CD4-positive, alpha-beta T cell treated with Interleukin-17A for 4 hours (primary cell): ENCODE measurements at places on chromosomes 16 and 17.

GRCh38 chr17:18324140-18325050 lies 9.3 kb downstream of the SMCR8 start:
- DNase-seq = no peak

GRCh38 chr16:85194307-85195270 lies 82.3 kb upstream of the CIBAR2 start:
- DNase-seq = no peak

- DNase-seq = no peak
Measured at GRCh38 chr17:75270966-75271232, at the start of gene MIF4GD. TSS of gene MIF4GD (minus strand) at chr17:75271231. CDS start at chr17:75270195, 1,036 bp downstream.

DNA sequence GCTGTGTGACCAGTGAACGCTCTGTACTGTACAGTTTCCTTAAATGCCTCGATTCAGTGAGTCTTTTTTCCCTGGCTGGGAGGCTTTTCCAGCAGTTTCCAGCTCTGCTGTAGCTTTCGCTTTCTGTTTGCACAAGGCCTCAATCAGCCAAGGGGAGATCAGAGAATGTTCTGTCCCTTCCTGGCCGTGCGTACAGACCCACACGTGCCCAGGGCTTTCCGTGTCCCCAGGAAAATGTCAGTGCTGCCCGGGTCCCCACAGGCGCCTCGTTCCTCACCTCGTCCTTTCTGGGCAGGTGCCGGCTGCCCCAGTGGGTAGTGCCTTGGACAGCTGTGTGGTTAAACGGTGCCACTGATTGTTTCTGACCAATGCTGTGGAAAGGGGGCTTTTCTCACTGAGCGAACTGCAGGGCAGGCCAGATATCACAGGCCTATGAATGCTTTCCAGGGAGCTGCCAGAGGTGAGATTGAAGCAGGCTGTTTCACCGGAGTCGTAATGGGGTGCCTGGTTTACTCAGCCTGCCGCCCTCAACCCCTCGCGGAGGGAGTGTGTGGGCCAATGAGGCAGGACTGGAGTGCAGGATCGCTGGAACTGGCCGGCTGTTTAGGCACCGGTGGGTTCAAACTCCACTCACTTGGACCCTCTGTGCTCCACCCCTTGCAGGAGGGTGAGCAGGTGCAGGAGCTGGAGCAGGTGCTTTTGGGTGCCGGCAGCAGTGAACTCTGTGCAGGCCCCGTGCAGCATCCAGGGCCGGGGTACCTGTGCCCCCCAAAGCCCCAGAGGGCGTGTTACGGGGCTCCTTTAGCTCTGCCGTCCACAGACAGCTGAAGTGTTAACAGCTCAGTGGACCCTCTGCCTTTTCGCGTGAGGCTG lies 44.4 kb downstream of the ZNF778 start:
- DNase-seq = no peak

GRCh38 chr17:43846221-43846712 lies 709 bp upstream of the CD300LG start:
- peak; percentile 81 for DNase-seq

- DNase-seq = no peak
Measured at GRCh38 chr17:81128774-81129173, 36.5 kb upstream of the PVALEF start.

- no peak for DNase-seq
Measured at GRCh38 chr16:1592446-1592845, 19.4 kb downstream of the IFT140 start.

DNA sequence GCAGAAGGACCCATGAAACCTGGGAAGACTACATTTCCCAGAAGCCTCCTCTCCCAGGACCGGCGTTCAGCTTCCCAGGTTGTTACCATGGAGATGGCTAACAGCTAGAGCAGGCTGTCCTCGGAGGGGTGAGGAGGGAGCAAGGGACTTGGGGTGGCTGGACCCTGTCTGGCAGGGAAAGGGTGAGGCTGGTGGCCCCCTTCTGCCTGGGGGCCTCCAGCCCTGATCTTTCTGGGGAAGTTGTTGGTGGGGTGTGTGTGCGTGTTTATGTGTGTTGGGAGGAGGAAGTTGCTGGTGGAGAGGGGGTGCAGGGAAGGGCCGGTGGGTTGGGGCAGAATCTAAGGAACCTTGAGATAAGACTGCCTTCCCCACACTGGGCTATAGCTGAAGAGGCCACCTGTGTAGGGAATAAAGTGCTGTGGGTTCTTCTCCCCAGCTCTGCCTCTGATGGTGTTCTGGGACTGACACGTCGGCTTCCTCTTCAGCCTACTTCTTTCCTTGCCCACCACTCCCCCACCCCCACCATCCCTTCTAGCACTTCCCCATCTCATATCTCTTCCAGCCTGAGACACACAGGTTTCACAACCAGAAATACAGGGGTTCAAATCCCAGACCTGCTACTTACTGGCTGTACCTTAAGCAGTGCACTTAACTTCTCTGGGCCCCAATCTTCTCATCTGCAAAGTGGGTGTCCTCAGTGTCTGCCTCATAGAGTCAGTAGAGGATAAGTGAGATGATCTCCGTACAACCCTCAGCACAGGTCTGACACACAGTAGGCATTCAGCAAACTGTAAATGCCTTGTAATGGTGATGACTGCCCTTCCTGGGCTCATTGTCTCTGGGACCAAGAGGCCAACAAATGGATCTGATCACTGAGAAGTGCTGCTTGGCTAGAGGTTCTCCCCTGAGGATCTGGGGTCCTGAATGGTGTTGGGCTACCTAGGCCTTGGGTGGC lies at the start of gene DRC7:
DRC7 (plus strand) TSS at position 82 of the 955 bp plus-strand sequence. CDS start 3,144 bp downstream, outside the sequence.
- peak; percentile 15 for DNase-seq

GRCh38 chr17:32558326-32558955 lies 71.6 kb downstream of the CDK5R1 start:
- DNase-seq = no peak

DNA sequence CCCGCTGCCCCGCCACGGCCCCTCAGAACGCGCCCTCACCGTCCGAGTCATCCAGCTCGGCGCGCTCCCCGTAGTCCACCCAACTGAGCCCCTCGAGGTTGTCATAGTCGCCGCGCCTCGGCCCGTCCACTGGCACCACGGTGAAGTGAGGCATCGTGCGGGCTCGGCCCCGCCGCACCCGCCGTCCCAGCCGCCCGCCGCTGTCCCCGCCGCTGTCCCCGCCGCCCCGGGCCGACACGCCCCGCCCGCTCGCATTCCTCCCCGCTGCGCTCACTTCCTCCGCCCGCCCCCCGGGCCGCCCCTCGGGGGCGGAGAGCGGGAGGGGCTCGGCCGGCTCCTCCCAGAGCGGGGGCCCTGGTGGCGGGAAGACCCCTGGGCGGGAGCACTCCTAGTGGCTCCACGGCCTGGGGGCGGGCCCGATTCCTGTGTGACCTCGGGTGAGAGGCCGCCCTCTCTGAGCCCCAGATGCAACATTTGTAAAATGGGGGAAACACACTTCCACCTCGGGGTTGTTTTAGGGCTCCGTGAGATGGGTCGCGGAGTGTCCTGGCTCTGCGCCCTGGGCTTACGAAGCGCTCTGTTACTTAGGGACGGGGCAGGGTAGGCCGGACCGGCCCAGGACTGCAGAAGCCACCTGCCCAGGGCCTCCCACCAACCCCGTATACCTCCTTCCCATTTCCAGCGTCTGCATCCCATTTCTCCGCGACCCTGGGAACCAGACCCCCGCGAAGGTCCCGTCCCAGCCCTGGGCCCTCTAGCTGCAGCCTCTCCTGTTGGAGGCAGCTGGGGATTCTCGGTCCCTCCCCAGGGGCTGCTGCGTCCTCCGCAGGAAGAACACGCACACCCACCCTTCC lies at the start of gene SLC12A4:
SLC12A4 (minus strand) TSS at position 238 of the 854 bp plus-strand sequence; CDS start at position 154, 84 bp downstream.
- peak; percentile 88 for DNase-seq

DNA sequence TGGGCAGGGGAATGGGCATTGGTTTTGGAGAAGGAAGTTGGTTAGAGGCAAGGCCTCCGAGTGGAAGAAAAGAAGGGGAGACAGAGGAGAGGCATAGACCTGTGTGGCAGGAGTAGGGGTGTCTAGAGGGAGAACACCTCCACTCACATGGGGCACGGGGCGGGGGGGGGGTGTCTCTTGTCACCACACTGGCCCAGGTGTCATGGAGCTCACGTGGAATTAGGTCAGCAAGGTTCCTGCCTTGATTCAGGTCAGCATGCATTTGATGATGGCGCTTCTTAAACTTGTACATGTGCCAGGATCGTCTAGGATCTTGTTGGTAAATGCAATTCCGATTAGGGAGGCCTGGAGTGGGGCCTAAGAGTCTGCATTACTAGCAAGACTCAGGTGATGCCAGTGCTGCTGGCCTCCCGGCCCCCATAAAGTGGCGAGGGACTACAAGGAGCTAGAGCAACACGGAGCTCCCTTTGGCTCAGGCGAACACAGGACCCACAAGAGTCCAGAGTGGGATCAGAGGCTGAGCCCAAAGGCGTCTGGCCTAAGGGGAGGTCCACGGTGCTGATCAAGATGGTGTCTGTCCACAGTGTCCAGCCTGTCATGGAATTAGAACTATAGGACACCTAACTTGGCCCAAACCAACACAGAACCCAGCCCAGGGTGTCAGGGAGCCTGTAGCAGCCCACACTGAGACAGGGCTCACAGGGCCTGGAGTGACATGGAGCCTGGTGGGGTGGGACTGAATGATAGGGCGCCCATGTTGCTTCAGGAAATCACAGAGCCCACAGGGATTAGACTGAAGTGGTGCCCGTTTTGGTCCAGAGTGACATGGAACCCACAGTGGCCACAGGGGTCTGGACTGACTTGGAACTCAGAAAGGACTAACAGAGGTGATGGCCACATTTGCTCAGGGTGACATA lies 16.7 kb downstream of the EPOP start:
- no peak for DNase-seq

GRCh38 chr16:8137606-8138005 lies 452.7 kb downstream of the TMEM114 start:
- no peak for DNase-seq

DNA sequence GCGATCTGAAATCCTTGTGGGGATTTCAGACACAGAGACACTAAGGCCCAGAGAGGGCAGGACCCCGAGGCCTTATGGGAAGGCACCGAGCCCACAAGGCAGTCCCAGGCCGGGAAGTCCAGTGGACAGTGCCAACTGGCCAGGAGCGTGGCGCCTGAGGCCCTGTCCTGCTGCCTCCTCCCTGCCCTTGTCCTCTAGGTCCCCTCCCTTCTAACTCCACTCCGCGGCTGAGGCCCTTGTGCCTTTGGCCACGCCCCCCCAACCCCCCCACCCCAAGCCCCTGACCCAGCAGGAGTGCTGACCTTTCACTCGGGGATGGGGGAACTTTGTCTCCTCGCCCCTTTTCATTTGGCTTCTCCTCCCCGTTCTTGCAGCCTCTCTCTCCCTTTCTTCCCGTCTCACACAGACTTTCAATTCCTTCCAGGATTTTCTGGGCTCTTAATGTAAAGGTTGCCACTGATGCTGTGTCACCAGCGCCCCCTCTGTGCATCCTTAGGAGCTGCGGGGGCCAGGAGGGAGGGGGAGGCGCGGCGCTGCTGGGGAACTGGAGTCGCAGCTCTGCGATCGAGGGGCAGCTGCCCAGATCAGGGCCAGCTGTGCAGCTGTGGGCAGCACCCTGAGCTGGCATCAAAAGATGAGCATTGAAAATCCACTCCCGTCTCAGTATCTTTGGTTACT lies 29.1 kb downstream of the CRHR1 start:
- DNase-seq = no peak

GRCh38 chr16:85286066-85286831 lies 174.0 kb upstream of the CIBAR2 start:
- DNase-seq = no peak

- DNase-seq = no peak
Measured at GRCh38 chr16:51763072-51763661, 612.1 kb upstream of the SALL1 start.

- DNase-seq = no peak
Measured at GRCh38 chr16:26672206-26672605, 394.5 kb upstream of the C16orf82 start.

- DNase-seq = no peak
Measured at GRCh38 chr17:58334256-58334655, 5.7 kb upstream of the TSPOAP1 start.

- no peak for DNase-seq
Measured at GRCh38 chr16:80962879-80963278, 43.8 kb downstream of the CMC2 start.

- no peak for DNase-seq
Measured at GRCh38 chr16:88792078-88792550, 7.1 kb upstream of the PIEZO1 start.

GRCh38 chr16:50696575-50697420 lies 3.4 kb downstream of the NOD2 start:
- peak; percentile 68 for DNase-seq

GRCh38 chr17:47660064-47660492 lies 10.4 kb downstream of the KPNB1 start:
- DNase-seq = no peak

- DNase-seq = no peak
Measured at GRCh38 chr17:58085039-58085715, 2.0 kb downstream of the DYNLL2 start.

GRCh38 chr17:78237401-78238012 lies 6.1 kb downstream of the TMEM235 start:
- no peak for DNase-seq

DNA sequence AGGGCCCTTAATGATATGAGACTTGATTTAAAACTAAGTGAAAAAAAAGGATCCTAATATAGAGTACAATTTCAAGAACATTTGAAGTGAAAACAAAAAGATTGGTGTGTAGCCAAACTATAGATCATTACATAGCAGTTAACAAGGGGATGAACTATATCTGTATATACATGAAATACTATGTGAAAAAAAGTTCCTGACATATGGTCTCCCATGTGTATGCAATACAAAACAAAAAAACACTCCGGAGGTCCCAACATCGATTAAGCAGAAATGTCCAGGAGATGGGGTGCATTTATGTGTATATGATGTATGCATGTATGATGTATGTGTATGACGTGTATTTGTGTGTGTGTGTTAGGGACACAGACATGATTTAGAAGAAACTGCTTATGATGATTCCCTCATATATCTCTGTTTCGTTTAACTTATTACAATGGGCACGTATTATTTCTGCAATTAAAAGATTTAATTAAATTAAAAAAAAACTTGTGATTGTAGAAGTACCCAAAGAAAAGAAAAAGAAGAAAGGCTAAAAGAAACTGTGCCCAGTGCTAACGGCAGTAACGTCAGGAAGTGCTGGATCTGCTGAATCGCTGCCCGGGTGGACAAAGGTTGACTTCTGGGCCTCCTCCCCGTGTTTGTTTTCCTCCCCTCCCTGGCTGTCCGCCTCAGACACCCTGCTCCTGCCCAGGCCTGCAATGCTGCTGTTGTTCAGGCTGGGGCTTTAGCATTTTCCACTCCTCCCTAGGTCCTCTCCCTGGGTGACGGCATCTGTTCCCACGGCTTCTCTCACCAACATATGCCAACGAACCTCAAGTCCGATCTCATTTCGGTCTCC lies 36.9 kb downstream of the TBX4 start:
- no peak for DNase-seq

DNA sequence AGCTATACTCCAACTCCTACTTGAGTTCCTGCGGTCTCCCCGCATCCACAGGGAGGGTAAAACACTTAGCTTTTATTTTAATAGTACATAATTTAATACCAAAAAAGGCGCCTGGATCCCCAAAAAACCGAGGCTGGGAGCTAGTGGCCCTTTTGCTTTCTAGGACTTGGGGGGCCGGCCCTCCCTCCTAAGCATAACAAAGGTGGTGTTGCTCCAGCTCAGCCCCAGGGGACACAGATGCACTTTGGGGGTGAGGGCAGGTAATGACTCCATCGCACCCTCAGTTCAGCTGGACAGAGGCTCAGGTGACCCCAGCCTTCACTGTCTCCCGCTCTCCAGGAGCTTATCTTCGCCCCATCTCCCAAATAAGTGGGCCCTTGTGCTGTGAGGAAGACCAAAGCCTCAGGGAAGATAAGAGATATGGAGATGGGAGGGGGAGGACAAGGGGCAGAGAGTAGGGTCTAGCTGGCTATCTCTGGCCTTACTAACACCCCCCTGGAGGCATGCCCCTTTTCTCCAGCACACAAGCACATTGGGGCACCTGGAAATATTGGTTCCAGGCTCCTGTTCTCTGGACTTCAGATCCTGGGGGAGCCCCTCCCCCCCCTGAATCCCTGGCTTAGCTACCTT lies 2.8 kb upstream of the NHERF1 start:
- no peak for DNase-seq

GRCh38 chr17:80337195-80337895 lies 76.7 kb downstream of the RNF213 start:
- DNase-seq = no peak
